ENCODE measurements at places on chromosomes 5 and 9.

GRCh38 chr5:146867996-146868708 lies 10.4 kb downstream of the PPP2R2B start:
- DNase-seq, result no peak

- DNase-seq, result no peak
These were observed 36.0 kb downstream of the POC5 start for GRCh38 chr5:75681125-75681830.

DNA sequence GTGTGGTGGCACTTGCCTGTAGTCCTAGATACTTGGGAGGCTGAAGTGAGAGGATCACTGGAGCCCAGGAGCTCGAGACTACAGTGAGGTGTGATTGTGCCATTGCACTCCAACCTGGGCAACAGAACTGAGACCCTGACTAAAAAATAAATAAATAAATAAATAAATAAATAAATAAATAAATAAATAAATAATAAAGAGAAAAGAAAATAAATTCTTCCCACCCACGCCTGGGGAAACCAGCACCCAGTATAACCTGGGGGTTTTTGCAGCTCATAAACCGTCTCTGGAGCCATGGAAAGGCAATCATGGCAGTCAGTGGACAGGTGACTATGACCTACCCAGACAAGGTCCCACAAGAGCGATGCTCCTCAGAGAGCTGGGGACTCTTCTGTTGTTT lies 7.9 kb downstream of the WNT8A start:
- DNase-seq, result no peak

DNA sequence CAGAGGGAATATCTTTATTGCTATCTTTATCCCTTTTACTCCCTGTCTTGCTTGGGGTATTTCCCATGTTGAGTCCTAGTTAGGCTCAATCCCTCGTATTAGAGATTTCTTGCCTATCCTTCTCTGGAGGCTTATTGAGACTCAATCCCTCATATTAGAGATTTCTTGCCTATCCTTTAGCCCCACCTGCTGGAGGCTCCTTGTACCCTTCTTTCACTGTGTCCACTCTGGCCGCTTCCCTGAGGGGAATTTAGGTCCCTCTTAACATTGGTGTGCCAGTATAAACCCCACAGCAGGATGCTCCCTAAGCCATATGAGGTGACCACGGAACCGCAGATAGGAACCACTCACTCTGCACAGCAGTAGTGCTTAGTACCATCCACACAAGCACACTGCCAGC lies 110.7 kb upstream of the MAMDC2 start:
- no peak for DNase-seq

GRCh38 chr5:66814146-66814991 lies 218.2 kb downstream of the MAST4 start:
- DNase-seq, result no peak

DNA sequence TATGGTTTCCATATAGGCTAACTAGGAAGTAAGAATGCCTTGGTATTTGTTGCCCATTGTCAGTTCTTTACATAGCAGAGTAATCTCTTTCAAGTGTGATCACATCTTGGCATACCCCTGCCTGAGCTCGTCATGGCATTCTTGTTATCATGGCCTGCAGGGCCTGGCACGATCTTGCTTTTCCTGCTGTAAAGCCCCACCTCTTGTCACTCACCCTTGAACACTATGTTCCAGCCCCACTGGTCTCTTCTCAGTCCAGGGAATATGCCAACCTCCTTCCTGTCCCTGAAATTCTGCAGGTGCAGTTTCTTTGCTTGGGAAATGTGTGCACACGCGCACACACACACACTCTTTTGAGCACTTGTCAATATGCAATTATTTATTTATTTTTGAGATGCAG lies 250.2 kb upstream of the DMRT1 start:
- no peak for DNase-seq

GRCh38 chr5:93072831-93073459 lies 508.1 kb downstream of the NR2F1-AS1 start:
- no peak for DNase-seq

DNA sequence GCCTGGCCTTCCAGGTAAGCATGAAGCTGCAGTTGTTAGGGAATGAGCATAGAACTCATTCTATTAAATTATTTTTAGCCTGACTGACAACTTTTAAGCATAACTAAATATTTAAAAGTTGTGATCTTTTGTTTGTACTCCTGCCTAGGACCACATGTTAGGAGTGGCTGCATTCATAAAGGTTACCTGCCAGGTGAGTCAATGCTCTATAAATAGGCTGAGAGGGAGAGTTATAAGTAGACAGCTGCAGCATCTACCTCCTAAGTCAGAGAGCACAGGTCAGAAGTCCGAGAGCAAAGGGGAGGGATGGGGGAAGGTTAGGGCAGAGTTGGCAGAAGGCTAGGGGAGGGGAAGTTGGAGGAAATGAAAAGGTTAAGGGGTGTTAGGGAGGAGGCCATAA lies 292.4 kb upstream of the TLE4 start:
- DNase-seq, result no peak

DNA sequence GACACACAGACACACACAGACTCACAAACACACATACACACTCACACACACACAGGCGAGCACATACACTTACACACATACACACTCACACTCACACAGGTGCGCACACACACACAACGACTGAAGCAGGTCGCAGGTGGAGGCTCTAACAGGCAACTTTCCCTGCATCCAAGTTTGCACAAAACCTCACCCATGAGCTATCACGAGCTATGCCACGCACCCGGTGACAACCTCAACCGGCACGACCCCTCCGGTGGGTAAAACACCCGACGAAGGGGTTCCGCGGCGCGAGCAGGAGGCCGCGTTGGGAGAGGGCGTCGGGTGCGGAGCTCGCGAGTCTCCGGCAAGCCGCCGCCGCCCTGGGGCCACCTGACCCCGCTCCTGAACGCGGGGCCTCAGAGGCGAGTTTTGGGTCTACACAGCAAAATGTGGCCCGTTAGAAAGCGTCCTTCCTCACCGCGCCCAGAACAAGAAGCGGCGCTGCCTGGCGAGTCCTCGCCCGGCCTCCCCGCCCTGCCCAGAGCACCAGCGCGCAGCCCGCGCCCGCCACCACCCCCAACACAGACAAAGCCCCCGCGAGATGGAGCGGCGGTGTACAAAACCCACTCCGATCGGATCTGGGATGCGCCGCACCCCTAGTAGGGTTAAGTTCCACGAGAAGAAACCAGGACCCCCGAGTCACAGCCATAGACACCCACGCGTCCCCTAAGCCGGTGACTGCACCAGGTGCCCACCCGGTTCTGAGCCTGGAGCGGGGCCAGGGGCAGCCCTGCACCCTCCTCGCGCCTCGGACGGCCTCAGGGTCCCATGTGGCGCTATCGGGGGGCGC lies 665 bp downstream of the SLC6A3 start:
- no peak for DNase-seq

GRCh38 chr5:73490088-73490487 lies 8.2 kb upstream of the BTF3 start:
- no peak for DNase-seq

GRCh38 chr9:121373011-121373729 lies 3.1 kb upstream of the STOM start:
- no peak for DNase-seq

Data from NCI-H524 treated with DMSO at 0.1 percent for 48 hours (cell line).